Naive thymus-derived CD4-positive, alpha-beta T cell (primary cell): ENCODE measurements at places on chromosomes 4 and X. TPM values are rescaled to one million over a fixed set of nuclear protein-coding genes. Genes with fewer than 3 reads are reported as not detected.

Gene CD38
- total RNA-seq = 14.3 TPM

Gene SPANXB1
- not detected for total RNA-seq

Gene USP17L22
- total RNA-seq = not detected

Gene MAGEB17
- total RNA-seq = not detected

Gene CLIC2
- 2.1 TPM for total RNA-seq

Gene SPANXN3
- total RNA-seq = not detected

Gene SMIM10
- total RNA-seq = 0.23 TPM in 1 of 2 replicates, not detected in the other

Gene BEND4
- total RNA-seq = not detected

Gene NPY1R
- total RNA-seq = not detected

Gene CT45A5
- total RNA-seq = not detected

Gene BMP3
- not detected in 2 replicates for total RNA-seq

Gene MAGEC3
- total RNA-seq = not detected in 2 replicates

Gene DDX53
- not detected in 2 replicates for total RNA-seq

Gene TRO
- 2.4 TPM for total RNA-seq

Gene TLR6
- total RNA-seq = 8.8 TPM

Gene CCKAR
- not detected for total RNA-seq

Gene NXF3
- not detected for total RNA-seq

Gene BTC
- total RNA-seq = not detected

Gene FLNA
- 1,139 and 1,181 TPM in 2 replicates for total RNA-seq

Gene TMPRSS11B
- total RNA-seq = not detected

Gene CBLL2
- not detected in 2 replicates for total RNA-seq

Gene S100G
- total RNA-seq = not detected in 2 replicates

Gene AADAT
- total RNA-seq = not detected

Gene CFAP299
- total RNA-seq = not detected

Gene MUC7
- total RNA-seq = not detected

Gene ABLIM2
- 3.1 TPM for total RNA-seq

Gene TAF7L
- 0.15 TPM in 1 of 2 replicates, not detected in the other for total RNA-seq

Gene DCAF8L2
- not detected for total RNA-seq

Gene GPR173
- total RNA-seq = not detected

Gene OPRPN
- total RNA-seq = not detected

Gene CENPE
- total RNA-seq = 2.8 TPM

Gene PLAC8
- total RNA-seq = 206 TPM

Gene XAGE2
- not detected in 2 replicates for total RNA-seq

Gene TCEANC
- total RNA-seq = 5.0 TPM

Gene NAP1L3
- 0.23 and 0.89 TPM in 2 replicates for total RNA-seq

Gene SYP
- total RNA-seq = 2.2 and 2.3 TPM in 2 replicates

Gene CYBB
- not detected in 2 replicates for total RNA-seq

Gene CXCL10
- total RNA-seq = 2.1 and 2.3 TPM in 2 replicates

Gene SPIN2A
- total RNA-seq = 1.0 TPM

Gene TCEAL6
- total RNA-seq = not detected

Gene NWD2
- not detected for total RNA-seq

Gene C4orf46
- total RNA-seq = 4.2 TPM

Gene TRIM61
- 0.34 TPM for total RNA-seq

Gene ITM2A
- total RNA-seq = 153 and 154 TPM in 2 replicates

Gene CXorf51A
- not detected for total RNA-seq
